ENCODE measurements at places on chromosomes 4 and X.

DNA sequence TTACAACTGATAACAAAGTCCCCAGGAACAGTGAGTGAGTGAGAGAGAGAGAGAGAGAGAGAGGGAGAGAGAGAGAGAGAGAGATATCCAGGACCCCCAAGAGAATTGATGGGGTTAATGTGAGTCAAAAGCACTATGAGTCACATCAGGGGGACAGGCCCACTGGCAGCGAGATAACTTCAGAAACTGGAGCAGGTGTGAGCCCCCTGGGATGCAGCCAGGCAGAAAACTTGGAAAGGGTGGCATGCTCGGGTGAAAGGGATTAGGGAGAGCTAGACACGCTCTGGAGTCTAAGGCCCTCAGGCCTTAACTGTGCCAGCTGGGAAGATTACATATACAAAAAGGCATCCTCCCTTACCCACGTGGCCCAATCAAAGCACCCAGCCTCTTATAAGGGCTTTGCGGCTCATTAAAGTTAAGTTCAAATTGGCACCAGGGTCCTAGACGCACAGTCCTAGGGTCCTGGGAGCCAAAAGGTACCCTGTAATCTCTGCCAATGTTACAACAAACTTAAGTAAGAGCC is 841 bp downstream of the ACOT9 start:
- no peak for DNase-seq

- DNase-seq: no peak
Measured at GRCh38 chrX:123361371-123361770, 177.3 kb downstream of the GRIA3 start.

GRCh38 chrX:14902537-14902936 is 29.3 kb downstream of the MOSPD2 start:
- DNase-seq: no peak

DNA sequence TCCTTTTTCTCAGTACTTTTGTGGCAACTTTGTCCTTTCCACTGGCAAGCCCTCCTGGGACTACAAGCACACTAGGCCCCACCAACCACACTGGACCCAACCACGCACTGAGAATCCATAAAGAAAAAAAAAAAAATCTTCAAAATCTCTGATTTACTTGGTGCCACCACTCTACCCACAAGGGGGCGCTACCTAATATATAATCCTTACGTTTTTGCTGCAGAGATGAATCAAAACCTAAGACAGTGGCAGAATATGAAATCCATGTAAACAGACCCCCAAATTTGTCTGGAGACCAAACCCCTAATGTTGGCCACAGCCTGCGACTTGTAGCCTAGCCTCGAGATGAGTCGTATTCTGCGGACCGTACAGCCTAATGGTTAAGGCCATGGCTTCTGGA is 63.5 kb upstream of the ARHGAP36 start:
- DNase-seq: no peak

All from fibroblast of skin of left biceps (primary cell).